Fibroblast of villous mesenchyme (primary cell): ENCODE measurements at places on chromosomes 5 and 9.

DNA sequence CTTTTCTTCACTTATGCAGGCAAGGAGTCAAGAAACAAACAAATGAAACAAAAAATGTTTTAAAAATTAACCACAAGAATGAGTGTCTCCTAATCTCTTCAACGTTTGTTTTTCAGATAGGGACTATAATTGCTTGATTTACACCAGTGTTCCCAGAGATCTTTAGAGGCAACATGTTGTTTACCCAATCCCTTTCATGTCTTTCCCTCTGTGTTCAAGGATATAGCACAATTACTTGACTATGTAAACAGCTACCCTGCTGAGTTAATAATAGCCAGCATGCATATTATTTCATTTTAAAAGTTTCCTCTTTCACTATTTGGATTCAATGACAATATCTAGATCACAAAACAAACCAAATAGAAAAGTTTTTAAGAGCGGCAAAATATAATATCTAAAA, 25.1 kb upstream of the SHISAL2B start:
- DNase-seq: no peak

GRCh38 chr5:50770441-50770840, 104.0 kb downstream of the PARP8 start:
- DNase-seq: no peak

- DNase-seq: no peak
Observed at GRCh38 chr5:150661821-150662596, 958 bp downstream of the MYOZ3 start.

GRCh38 chr5:76114179-76114851, 31.1 kb downstream of the SV2C start:
- DNase-seq: no peak

DNA sequence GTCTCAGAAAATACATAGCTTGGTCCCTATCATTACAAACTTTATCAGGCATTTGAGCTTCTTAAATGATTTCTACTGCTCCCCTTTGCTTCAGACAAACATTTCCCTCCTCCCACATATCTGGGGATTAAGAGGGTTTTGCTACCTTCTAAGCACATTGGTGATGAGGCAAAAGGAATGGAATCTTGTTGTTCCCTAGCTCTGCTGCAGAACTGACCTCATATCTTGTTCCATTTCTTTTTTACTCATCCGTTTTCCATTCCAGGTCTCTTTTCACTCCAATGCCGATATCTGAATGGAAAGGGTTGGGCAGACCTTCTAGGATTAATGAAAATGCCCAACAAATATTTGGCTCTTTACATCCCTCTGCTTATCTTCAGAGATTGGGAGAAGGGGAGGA, 444.6 kb downstream of the ZNF608 start:
- peak; percentile 76 for DNase-seq

DNA sequence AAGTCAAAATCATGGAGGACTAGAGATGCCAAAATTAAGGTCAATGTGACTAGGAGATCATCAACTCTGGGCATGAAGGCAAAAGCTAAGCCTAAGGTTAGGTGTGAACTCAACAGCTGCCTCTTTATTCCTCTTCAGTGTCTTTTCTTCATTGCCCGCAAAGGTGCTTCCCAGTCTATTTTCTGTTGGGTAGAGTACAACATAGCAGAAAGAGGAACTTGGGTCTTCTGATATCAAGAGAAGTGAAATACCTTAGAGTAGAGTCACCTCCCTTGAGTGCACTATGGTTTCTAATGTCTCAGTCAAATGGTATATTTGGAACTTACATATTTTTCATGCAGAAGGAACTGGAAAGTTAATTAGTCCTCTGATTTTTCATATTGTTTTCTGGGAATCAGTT, 122.5 kb upstream of the GRIN3A start:
- DNase-seq: no peak
